Left ventricle myocardium inferior (tissue), 1 donor: ENCODE measurements at places on chromosomes 4 and X. TPM values are rescaled to one million over a fixed set of nuclear protein-coding genes. Genes with fewer than 3 reads are reported as not detected.

Gene ATP1B4
- total RNA-seq, result 1.8 TPM

DNA sequence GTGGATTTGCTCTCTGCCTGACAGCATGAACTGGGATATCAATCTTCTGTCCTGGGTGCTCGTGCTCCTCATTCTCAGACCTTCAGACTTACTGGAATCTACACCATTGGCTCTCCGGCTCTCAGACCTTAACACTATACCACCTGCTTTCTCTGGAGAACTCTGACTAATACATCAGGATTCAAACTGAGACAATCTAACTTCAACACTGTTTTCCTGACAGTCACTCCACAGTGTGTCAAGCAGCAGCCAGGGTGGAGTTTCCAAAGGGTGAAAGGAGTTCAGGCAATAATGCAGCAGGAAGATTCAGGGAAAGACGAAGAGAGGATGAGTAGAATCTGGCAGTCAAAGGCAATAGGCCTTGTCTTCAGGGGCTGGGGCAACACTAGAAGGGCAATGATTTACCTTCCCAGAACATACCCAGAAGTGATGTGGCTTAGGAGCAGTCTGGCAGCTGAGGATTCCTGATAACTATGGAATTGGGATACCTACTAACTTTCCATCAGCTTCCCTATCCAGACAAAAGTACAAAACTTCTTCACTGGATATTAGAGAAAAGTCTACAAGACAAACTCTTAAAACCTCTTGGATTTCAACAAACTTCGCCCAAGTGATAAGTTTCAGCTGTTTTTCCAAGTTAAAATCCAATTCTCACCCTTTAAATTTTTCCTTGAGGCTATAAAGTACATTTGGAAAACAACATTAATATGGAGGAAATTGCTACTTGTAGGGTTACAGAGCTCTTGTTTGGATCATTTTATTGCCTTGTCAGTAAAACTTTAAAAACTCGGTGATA, 58.4 kb upstream of the SLIT2 start:
- H3K4me1 ChIP-seq, result peaks cover 8% of the 10 kb centered on the region
- peak overlapping the region; percentile 78 for H3K27ac ChIP-seq
- no peak overlapping the region for H3K4me3 ChIP-seq

DNA sequence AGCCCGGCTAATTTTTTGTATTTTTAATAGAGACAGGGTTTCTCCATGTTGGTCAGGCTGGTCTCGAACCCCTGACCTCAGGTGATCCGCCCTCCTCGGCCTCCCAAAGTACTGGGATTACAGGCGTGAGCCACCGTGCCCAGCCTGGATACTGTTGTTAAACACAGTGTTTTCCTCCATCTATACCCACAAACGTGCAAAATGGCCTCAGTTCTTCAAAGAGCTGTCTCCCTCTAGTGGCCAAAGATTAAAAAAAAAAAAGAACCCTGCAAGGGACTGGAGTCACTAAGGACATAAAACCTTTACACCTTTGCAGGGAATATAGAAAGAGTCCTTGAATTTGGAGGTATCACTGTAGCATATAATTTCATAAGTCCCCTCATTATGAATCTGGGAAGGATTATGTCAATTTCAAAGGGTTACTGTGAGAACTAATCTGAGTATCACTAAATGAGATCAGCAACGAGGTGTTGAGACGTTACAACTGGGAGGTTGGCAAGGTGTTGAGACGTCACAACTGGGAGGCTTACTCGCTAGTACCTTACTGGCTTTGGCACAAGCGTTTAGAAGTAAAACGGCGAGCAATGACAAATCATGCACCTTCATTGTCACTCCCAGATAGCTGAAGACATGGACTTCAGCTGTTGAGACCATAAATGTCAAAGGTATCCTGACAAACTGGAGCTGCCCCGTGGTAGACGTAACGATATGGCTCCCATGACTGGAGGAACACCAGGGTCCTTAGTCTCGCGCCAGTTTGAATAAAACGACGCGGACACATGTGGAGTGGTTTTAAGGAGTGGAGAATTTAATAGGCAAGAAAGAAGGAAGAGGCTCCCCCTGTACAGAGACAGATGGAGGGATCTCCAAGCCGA, 33.4 kb upstream of the ENPP6 start:
- peaks cover 10% of the 10 kb centered on the region for H3K4me1 ChIP-seq
- H3K27me3 ChIP-seq, result no peaks in the 10 kb centered on the region
- no peak for DNase-seq
- H3K4me3 ChIP-seq, result no peak overlapping the region
- H3K27ac ChIP-seq, result no peak overlapping the region

Gene SPIN4
- 0.91 TPM for total RNA-seq

DNA sequence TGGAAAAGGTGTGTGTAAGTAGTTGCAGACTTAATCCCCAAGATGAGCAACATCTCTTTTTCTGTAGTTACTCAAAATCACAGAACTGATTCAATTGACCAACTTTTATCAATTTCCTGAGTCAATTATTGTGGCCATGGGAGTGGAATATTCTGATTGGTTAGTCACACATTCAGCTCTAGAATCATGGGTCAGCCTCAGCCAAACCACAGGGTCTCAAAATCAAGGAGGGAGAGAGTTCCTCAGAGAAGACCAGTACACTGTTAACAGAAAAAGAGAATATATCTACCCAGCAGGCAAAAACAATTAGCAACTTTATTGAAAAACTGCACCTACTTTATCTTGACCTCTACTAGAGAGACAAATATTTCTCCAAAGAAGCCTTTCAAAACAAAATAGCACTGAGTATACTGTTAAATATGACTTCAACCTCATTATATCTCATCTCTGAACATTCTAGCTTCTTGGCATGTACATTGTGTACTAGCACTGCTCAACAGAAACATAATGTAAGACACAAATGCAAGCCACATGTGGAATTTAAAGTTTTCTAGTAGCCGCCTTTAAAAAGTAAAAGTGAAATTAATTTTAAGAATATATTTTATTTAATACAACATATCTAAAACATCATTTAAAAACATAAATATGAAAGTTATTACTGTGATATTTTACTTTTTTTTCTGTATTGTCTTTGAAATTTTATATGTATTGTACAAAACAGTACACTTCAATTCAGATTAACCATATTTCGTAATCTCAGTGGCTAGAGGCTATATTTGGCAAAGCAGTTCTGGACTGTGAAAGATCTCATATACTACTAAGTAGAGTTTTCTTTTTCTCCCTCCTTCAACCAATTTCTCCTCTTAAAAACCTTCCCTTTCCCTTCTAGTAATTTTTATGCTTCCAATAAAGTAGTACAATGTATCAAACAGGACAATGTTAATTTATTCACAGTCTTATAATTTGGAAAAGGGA, 11.8 kb upstream of the LCORL start:
- H3K4me3 ChIP-seq, result no peak overlapping the region
- H3K4me1 ChIP-seq, result no peaks in the 10 kb centered on the region
- no peaks in the 10 kb centered on the region for H3K36me3 ChIP-seq
- no peak for DNase-seq
- no peak overlapping the region for H3K27ac ChIP-seq
- no peaks in the 10 kb centered on the region for H3K27me3 ChIP-seq

DNA sequence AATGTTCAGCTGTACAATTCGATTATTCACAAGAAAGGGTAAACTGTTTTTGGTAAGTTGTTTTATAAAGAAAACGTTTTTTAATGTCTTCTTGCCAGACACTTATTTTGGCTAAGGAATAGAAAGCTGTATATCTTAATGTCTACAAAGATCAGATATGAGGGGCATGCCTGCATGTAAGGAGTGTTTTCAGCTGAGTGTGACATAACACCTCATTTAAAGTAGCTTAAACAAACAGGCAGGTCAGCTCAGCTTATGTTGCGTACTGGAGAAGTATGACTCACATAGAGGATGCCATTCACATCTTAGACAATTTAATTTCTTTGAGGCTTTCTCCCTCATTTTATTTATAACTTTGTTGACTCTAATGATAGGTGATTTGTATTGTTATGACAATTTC, 30.4 kb downstream of the LAMTOR3 start:
- no peak overlapping the region for H3K4me3 ChIP-seq
- DNase-seq, result no peak
- H3K36me3 ChIP-seq, result no peaks in the 10 kb centered on the region
- peaks cover 9% of the 10 kb centered on the region for H3K27me3 ChIP-seq
- H3K27ac ChIP-seq, result no peak overlapping the region

GRCh38 chr4:89617317-89617716, 219.6 kb downstream of the SNCA start:
- no peaks in the 10 kb centered on the region for H3K4me1 ChIP-seq
- no peaks in the 10 kb centered on the region for H3K36me3 ChIP-seq
- no peak overlapping the region for H3K27ac ChIP-seq
- H3K27me3 ChIP-seq, result no peaks in the 10 kb centered on the region

DNA sequence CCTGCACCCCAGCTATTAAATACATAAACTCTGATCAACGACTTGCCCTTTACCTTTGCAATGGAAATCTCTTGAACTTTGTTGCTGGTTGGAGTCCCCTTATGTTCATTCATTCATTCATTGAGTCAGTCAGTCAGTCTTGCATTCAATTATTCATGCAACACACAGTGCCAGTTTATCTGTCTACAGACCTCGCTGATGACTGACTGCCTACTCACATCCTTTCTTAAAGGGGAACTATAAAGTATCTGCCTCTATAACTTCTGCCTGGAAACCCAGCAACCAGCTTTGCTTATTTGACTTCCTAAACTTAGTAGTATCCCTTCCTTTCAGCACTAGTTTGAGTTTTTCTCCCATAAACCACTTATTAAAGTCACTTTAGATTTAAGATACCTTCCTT, 620.8 kb upstream of the ADGRL3 start:
- no peaks in the 10 kb centered on the region for H3K4me1 ChIP-seq
- H3K27me3 ChIP-seq, result no peaks in the 10 kb centered on the region
- DNase-seq, result no peak
- H3K27ac ChIP-seq, result no peak overlapping the region
- H3K4me3 ChIP-seq, result no peak overlapping the region

Gene FAM199X
- 11.2 TPM for total RNA-seq

GRCh38 chr4:8287343-8288280, 18.1 kb downstream of the HTRA3 start:
- peaks cover 40% of the 10 kb centered on the region for H3K4me1 ChIP-seq
- H3K27me3 ChIP-seq, result no peaks in the 10 kb centered on the region
- DNase-seq, result peak; percentile 7
- H3K27ac ChIP-seq, result peak overlapping the region; percentile 82
- H3K36me3 ChIP-seq, result peaks cover 45% of the 10 kb centered on the region
- no peak overlapping the region for H3K4me3 ChIP-seq

- no peaks in the 10 kb centered on the region for H3K27me3 ChIP-seq
- no peak for DNase-seq
- H3K36me3 ChIP-seq, result no peaks in the 10 kb centered on the region
- no peak overlapping the region for H3K4me3 ChIP-seq
- no peaks in the 10 kb centered on the region for H3K4me1 ChIP-seq
Measured at GRCh38 chrX:15911734-15912550, 57.3 kb upstream of the AP1S2 start.

DNA sequence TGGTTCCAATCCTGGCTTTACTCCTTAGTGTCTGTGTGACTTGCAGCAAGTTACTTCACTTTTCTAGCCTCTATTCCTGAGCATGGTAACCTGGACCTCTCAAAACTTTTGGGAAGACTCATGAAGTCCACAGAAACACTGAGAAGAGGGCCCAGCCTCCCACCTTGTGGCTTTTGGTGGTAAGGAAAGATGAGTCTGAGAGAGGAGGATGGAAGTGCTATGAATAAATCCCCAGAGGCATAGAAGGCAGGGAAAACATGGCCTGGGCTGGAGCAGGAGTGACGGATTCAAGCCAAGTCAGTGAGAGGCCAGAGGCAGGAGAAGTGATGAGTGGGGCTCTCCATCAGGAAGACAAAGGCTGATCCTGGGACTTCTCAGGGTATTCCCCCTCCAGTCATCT, 10.9 kb upstream of the MAGEA4 start:
- peaks cover 9% of the 10 kb centered on the region for H3K4me1 ChIP-seq
- no peak for DNase-seq
- no peak overlapping the region for H3K4me3 ChIP-seq
- no peaks in the 10 kb centered on the region for H3K27me3 ChIP-seq
- no peaks in the 10 kb centered on the region for H3K36me3 ChIP-seq
- H3K27ac ChIP-seq, result no peak overlapping the region

- H3K4me1 ChIP-seq, result peaks cover 4% of the 10 kb centered on the region
- no peaks in the 10 kb centered on the region for H3K27me3 ChIP-seq
- H3K4me3 ChIP-seq, result no peak overlapping the region
- no peak for DNase-seq
Measured at GRCh38 chrX:69065451-69065850, 99.8 kb downstream of the PJA1 start.

DNA sequence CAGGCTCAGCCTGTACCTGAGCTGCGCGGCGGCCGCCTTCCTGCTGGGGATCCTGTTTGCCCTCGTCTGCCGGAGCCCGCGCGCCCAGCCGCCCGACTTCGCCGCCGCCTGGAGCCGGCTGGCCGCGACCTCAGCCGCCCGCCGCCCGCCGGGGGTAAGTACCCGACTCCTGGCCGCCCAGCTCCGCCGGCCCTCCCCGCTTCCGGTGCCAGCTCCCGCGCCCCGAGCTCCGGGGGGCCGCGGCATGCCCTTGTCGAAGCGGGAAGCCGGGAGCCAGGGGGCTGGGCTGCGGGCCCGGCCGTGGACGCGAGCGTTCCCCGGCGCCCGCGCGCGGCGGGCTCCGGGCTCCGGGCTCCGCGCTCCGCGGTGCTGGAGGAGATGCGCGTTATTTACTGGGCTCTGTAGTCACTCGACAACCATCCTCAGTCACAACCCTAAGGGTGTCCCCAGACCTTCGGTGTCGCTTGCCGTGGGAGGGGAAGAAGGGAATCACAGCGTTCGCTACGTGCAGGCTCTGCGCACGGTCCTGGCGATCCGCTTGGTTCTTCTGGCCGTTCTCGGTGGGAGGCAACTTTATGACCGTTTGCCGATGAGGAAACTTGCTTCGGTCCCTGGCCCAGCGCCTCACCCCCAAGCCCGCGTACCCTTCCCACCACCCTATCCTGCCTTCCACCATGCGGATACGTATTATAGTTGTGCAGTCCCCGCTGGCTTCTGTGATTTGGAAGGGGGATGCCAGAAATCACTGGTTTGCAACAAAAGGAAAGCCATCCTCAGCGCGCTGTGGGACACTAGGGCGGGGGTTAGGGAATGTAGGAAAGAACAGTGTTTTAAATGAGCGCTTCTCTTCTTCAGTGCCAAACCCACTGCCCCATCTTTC, 944 bp downstream of the SNX25 start:
- H3K4me3 ChIP-seq, result peak overlapping the region; percentile 81
- H3K4me1 ChIP-seq, result peaks cover 34% of the 10 kb centered on the region
- H3K27ac ChIP-seq, result peak overlapping the region; percentile 90
- no peaks in the 10 kb centered on the region for H3K27me3 ChIP-seq

- no peaks in the 10 kb centered on the region for H3K27me3 ChIP-seq
- H3K36me3 ChIP-seq, result peaks cover 34% of the 10 kb centered on the region
- H3K27ac ChIP-seq, result no peak overlapping the region
- no peak overlapping the region for H3K4me3 ChIP-seq
- H3K4me1 ChIP-seq, result no peaks in the 10 kb centered on the region
- DNase-seq, result no peak
Measured at GRCh38 chr4:56445699-56446098, 9.6 kb downstream of the PAICS start.

Gene APBB2
- 23.5 TPM for total RNA-seq

DNA sequence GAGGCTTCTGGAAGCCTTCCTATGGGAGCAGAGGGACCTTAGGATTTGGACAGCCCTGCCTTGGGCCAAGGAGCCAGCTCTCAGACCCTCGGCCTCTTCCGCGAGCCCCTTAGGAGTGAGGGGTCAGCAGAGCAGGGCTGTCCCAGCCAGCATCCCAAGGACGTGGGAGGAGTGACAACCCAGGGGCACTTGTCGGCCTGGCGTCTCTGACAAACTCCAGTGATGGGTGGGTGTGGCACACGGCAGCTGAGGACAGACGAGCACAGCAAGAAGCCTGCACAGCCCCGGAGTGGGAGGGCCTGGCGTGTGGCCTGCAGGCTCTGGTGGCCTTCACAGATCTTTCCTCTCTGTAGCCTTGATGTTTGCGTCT, 11.6 kb upstream of the TNIP2 start:
- H3K36me3 ChIP-seq, result no peaks in the 10 kb centered on the region
- DNase-seq, result no peak
- H3K4me1 ChIP-seq, result peaks cover 25% of the 10 kb centered on the region
- H3K27ac ChIP-seq, result peak overlapping the region; percentile 1
